ENCODE measurements at places on chromosomes 3 and 15. TPM values are rescaled to one million over a fixed set of nuclear protein-coding genes. Genes with fewer than 3 reads are reported as not detected.

- DNase-seq = no peak
Observed at GRCh38 chr3:97510795-97511194, 253.8 kb upstream of the ARL6 start.

DNA sequence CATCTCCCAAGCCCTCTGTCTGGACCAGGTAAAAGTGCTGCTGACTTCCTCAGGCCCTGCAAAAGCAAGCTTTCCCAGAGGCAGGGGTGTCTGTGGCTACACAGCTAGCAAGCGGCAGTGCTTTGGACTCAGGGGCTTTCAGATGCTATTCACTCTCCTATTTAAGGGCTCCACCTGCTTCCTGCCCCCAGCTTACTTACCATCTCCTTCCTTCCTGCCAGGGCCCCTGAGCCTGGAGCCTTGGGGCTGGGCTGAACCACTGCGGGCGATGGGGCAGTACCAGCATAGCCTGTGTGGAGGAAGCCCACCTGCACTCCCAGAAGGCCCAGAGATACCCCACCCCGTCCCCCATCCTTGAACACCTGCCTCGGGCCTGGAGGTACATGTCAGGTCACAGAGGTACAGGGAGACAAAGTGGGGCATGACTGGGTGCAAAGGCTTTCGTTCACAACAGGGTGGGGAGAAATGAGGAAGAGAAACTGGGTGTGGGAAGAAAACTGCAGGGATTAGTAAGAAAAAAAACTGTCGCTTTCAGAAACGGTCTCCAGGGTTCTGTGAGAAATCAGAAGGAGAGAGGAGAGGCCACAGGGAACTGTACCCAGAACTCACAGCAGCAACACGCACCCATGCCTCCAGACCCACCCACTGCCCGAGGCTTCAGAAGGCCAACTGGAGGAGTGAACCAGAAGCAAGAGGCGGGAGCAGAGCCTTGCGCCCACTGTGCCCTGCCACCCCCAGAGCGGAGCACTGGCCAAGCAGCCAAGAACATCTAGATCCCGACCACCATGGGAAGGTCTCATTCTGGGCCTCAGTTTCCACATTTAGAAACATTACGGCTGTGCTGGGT lies 49.5 kb downstream of the CCDC12 start:
- DNase-seq = no peak

DNA sequence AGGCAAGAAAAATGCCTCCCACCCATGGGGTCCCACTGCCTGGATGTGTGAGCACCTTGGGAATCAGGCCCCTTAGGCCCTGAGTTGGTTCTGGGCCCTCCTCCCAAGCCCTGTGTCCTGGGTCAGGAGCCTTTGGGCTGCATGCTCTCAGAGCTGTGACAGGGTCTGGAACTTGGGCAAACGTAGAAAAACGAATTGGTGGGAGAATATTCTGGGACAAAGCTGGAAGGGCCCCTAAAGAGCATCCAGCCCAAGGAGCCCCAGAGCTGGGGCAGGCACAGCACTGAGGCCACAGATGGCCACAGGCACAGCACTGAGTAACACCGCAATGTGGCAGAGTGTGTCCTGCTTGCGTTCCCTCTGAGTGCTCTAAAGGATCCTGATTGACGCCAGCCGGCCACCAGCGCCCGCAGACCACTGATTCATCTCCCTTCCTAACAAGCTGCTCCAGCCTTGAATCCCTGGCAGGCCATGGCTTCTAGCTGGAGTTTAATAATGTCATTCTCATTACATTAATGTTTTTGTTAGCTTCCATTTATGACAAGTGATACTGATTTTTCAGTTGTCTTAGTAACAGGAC lies 18.6 kb upstream of the SEC13 start:
- DNase-seq = no peak

DNA sequence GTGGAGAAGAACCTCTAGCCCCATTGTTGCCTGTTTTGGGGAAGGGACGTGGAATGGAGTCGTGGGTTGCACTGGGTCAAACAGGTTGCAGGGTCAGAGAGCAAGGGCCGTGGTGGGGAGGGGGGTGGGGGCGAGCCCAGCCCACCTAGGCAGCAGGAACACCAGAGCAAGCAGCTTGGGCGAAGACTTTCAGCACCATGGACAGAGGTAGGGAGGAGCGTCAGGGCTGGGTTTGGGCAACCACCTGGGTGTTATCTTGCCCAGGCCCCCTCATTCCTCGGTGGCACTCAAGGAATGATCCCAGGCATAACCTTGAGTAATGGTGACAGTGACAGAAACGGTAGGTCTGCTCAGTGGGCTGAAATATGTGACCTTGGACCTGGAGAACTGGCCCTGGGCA lies 45.9 kb upstream of the TMEM115 start:
- DNase-seq = no peak

DNA sequence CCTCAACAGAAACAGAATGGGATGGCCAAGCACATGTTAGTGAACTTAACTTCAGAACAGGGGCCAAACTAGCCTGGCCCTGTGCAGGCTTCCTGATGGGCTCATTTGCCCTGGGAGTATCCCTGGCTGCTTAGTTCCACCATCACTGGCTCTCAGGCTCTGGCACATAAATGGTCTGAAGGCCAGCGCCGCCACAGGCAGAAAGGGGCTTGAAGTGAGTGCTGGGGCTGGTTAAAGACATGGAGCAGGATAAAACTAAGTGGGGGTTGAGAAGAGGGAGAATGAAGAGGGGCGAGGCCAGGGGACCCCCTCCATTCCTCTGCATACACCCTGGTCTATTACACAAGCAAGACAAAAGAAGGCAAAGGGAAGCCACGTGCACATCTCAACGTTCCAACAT lies 12.2 kb downstream of the SLCO2A1 start:
- no peak for DNase-seq

DNA sequence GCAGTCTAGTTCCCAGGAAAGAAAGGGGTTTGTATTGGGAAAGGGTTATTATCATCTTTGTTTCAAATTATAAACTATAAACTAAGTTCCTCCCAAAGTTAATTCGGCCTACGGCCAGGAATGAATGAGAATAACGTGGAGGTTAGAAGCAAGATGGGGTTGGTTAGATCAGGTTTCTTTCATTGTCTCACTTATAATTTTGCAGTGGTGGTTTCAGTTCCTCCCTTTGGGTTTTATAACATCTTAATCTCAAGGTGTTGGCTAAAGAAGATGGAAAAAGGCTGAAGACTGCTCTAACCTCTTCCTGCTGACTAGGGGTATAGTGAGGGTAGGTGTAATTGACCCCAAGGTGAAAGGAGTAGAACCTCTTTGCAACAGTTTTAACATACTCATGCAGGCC lies 1050.7 kb downstream of the OTOL1 start:
- DNase-seq = no peak

GRCh38 chr3:100893590-100893989 lies 99.6 kb downstream of the ABI3BP start:
- DNase-seq = peak; percentile 4

- no peak for DNase-seq
Observed at GRCh38 chr15:88745065-88745464, 58.2 kb upstream of the ACAN start.

GRCh38 chr3:127676456-127676855 lies 3.7 kb downstream of the ABTB1 start:
- DNase-seq = no peak

The RTF1 gene
- polyA plus RNA-seq = 75.6 TPM

DNA sequence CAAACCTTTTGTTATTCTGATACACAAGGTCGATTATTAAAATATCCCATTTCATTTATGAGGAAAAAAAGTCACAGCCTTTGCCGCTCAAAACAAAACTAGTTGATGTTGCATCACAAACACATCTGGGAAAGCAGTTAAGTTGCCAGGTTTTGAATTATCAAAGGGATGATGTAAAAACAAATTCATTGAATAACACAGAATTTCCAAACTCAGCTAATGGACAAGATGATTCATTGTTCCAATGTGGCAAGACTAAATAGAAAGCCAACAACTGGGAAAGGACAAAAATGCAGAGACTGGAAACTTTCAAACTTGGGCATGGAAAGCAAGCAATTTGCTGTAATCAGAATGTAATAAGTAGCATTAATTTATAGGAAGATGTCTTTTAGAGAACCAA lies 610.0 kb upstream of the ZNF385D start:
- no peak for DNase-seq

GRCh38 chr15:92811148-92811913 lies 88.8 kb upstream of the CHD2 start:
- peak; percentile 50 for DNase-seq

DNA sequence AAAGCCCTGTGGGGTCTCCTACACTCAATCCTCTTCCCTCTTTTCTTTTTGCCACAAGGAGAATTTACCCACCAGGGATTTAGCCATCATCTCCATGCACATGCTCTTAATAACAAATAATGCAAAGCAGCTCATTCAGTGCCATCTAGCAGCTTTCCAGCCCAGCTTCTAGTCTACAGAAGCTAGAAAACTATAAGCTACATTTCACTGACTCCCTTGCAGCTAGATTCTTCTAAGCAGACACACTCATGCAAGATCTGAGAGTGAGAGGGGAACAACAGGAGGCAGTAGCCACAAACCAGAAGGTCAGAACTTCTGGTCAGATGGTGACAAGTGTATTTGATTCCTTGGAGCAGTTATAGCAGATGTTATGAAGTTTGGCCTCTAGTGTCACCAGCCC lies 25.5 kb downstream of the OSBPL10 start:
- DNase-seq = no peak

DNA sequence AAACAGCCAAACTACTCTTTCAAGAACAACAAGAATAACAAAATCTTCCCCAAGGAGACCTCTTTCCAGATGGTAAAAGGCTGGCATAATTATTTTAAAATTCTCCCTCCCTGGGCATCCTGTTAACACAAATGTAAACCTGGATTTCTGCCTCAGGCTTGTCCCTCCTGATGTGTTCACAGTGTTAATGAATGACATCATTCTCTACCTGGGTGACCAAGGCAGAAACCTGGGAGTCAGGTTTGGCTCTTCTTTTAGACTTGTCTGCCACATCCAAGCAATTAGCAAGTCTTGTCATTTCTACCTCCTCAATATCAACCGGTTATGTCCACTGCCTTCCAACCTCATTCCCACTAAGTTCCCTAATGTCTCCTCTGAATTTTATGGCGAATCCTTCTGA lies 368.7 kb upstream of the TBL1XR1 start:
- no peak for DNase-seq

The LARP6 gene
- 15.5 TPM for polyA plus RNA-seq

The GOLGA6A gene
- 0.27 TPM for polyA plus RNA-seq

DNA sequence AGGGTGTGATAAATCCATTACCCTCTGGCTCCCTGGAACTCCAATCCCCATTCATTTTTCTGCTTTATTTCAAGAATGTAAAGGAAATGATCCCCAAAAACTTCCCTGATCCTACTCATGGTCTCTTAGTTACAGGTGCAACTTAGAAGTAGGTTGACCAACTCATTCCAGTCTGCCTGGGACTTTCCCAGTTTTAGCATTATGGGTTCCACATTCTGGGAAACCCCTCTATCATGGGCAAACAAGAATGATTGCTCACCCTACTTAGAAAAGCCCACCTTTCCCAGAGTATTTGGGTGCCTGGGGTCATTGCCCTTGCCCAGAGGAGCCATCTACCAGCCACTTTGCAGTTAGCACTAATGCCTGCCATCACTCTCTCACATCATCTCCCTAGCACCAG lies 15.6 kb downstream of the CLDN18 start:
- no peak for DNase-seq

DNA sequence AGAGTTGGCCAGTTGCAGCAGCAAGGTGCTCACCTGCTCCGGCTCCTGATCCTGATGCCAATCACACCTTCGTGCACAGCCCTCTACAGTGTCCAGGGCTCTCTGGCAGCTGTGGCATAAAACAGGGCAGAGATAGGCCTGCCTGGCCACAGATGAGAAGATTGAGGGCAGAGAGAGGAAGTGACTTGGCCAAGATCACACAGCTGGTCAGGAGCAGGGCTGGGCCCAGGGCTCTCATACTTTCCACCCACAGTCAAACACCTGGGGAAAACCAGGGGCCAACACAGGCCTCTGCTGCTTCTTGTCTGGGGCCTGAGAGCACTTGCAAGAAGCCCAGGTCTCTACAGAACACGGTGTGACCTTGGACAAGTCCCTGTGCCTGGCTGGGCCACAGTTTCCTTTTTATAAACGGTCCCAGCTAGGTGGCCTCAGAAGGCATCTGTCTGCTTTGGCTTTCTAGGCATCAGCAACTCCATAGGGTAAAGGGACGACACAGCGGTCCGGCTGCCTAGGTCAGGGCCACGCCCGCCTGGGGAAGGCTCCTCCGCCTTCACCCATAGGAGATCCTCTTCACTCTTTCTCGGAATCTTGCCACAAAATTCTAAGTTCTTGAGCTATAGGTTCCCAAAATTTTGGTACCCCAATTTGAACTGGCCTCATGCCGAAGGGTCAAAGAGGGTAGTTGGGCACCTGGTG lies 3.1 kb downstream of the ATP2B2 start:
- DNase-seq = no peak

DNA sequence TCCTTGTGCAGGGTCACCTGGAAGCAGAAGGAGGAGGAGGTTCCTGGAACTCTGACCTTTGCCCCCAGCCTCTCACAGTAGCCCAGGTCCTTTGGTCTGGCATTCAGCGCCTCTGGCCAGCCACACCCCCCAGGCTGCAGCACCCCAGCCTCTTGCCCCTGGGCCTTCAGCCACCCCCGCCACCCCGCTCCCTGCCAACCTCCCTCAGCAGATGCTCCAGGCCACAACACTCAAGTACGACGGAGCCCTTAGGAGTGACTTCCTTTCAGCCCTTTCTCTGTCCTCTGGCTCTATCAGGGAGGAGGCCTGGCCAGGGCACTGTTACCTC lies 45.2 kb downstream of the GRIP2 start:
- DNase-seq = no peak

DNA sequence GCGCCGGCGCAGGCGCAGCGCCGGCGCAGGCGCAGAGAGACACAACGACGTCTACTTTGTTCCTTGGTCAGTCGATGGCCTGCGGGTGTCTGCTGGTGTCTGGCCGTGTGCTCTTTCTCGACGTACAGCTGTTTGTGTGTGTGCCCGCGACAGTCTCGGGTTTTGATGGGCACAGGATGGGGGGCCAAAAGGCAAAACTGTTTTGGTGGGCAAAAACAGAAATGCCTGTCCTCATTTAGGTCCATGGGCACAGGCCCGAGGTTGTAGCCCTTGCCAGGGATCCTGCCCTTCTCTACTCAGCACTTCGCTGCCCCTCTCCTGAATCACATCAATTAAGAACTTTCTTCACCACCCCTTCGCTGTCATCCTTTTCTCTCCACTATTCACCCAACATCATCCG lies 184.8 kb upstream of the CHL1 start:
- DNase-seq = no peak

DNA sequence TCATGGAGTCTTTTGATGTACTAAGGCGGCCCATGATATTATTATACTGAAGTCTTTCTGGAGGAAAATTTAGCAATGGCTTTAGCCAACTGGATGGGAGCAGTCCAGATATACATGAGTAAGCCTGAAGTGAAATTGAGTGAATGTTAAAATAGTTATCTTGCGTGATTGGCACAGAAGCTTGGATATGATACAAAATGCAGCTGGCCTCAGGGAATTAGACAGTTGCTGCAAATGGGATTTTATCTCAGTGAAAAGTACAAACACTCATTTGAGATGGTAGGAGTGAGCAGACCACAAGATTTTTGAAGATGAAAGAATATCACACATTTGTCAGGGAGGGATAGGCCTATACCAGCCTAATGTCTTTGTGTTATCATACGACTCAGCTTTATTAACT lies 8.9 kb downstream of the LMOD3 start:
- DNase-seq = no peak
